Gastrocnemius medialis (tissue), 4 donors: ENCODE measurements at places on chromosomes 4 and X. TPM values are rescaled to one million over a fixed set of nuclear protein-coding genes. Genes with fewer than 3 reads are reported as not detected.
A peak's percentile ranks its signal among the peaks of the same experiment; 100 is the strongest.

GRCh38 chrX:154695911-154696675, 42.7 kb upstream of the CTAG2 start:
- H3K4me1 ChIP-seq = no peaks in the 10 kb centered on the region
- no peak overlapping the region for H3K4me3 ChIP-seq
- no peak overlapping the region for H3K27ac ChIP-seq
- H3K36me3 ChIP-seq = no peaks in the 10 kb centered on the region

DNA sequence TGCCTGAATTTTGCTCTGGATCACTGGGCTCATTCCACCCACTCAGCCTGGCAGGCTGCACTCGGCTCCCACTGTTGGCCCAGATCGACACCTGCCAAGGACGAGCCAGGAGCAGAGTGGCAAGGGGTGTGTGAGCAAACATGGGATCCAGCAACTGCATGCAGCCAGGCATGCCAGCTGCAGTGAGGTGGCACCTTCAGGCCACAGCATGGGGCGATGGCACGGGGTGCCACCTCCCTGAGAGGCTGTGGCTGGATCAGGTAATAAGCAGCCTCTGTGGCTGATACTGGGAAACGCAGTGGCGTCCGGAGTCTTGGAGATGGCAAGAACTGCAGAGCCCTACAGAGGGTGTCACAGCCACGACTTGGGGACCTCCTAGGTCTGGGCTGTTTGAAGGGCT, 244.5 kb upstream of the FSTL5 start:
- H3K4me3 ChIP-seq = no peak overlapping the region
- H3K36me3 ChIP-seq = no peaks in the 10 kb centered on the region
- DNase-seq = no peak
- no peak overlapping the region for H3K27ac ChIP-seq
- no peaks in the 10 kb centered on the region for H3K27me3 ChIP-seq

DNA sequence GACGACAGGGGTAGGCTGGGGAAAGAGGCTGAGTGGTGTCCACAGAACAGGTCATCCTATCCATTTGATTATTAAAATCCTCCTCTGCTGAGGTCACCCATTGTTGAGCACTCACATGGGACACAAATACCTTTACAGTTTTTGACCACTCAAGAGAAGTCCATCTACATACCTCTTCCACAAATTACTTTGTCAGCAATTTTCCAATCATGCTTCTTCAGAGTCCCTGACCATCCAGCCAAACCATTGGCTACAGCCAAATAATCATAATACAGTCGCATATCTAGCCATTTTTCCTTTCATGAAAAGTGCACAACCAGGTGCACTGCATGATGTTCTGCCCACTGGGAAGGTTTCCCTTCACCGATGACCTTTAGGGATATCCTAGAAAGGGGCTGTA, 407.4 kb downstream of the TEX13C start:
- H3K4me1 ChIP-seq = no peaks in the 10 kb centered on the region
- H3K27ac ChIP-seq = no peak overlapping the region
- no peaks in the 10 kb centered on the region for H3K36me3 ChIP-seq

- no peak overlapping the region for H3K27ac ChIP-seq
- H3K4me1 ChIP-seq = no peaks in the 10 kb centered on the region
- no peaks in the 10 kb centered on the region for H3K27me3 ChIP-seq
- peaks cover 84% of the 10 kb centered on the region for H3K36me3 ChIP-seq
Observed at GRCh38 chr4:3135155-3136011, 60.9 kb downstream of the HTT start.

DNA sequence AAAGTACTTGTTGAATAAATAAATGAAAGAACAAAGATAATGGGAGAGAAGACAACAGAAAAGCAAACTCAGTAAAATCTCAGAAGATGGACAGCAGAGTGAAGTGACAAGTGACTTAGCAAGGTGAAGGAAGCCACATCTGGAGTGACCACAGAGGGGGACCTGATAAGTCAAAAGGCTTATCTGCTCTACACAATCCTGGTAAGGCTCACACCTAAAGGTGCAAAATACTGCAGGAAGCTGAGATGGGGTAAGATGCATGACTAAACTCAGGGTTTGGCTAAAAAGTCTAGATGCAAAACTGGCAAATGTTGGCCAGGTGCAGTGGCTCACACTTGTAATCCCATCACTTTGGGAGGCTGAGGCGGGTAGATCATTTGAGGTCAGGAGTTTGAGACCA, 22.2 kb downstream of the TRMT2B start:
- no peak overlapping the region for H3K27ac ChIP-seq
- H3K36me3 ChIP-seq = no peaks in the 10 kb centered on the region
- no peak overlapping the region for H3K4me3 ChIP-seq
- no peaks in the 10 kb centered on the region for H3K4me1 ChIP-seq

GRCh38 chrX:52933976-52934703, 24.2 kb downstream of the FAM156A start:
- H3K36me3 ChIP-seq = no peaks in the 10 kb centered on the region
- H3K27ac ChIP-seq = peak overlapping the region; percentile 95
- DNase-seq = no peak
- peaks cover 4% of the 10 kb centered on the region for H3K4me1 ChIP-seq
- H3K4me3 ChIP-seq = peak overlapping the region; percentile 83

The CENPI gene
- 0.62 TPM for total RNA-seq
